Stimulated activated CD8-positive, alpha-beta memory T cell treated with anti-CD3 and anti-CD28 coated beads, Interleukin-2, amount 100 ng/mL, for 48 hours (primary cell): ENCODE measurements at places on chromosomes 4 and X.

- DNase-seq = no peak
These were observed 107.5 kb downstream of the CLNK start for GRCh38 chr4:10577018-10577417.

DNA sequence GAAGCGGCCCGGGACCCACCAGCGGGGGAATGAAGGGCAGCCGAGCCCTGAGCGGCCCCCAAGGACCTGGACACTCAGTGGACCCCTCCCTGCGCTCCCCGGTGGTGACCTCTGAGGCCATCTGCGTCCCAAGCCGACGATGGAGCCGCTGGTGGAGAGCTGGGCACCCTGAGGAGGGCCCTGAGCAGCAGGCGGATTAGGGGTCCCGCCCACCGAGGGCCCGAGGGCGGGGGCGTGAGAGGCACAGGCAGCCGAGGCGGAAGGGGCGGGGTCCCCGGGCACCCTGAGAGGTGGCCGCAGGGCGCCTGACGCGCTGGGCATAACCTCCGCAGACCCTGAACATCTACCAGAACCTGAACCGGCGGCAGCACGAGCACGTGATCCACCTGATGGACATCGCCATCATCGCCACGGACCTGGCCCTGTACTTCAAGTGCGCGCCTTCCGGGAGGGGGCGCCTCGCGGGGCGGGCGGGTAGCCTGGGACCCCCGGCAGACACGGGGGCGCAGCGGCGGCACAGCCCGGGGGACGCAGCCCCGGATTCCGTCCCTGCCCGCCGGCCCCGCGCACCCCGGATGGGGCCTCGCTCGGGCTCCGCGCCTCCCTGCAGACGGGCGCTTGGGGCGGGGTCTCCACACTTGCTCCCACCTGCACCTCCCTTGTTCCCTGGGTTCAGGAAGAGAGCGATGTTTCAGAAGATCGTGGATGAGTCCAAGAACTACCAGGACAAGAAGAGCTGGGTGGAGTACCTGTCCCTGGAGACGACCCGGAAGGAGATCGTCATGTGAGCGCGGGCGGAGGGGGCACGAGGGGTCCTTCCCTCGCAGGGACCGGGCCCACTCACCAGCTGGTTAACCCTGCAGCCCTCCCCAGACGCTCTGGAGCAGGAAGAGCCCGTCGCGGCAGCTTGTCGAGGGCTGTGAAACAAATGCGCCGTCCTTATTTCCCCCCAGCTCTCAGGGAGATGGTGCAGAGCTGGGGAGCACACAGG is 10.3 kb downstream of the ATP5ME start:
- DNase-seq = peak; percentile 70

DNA sequence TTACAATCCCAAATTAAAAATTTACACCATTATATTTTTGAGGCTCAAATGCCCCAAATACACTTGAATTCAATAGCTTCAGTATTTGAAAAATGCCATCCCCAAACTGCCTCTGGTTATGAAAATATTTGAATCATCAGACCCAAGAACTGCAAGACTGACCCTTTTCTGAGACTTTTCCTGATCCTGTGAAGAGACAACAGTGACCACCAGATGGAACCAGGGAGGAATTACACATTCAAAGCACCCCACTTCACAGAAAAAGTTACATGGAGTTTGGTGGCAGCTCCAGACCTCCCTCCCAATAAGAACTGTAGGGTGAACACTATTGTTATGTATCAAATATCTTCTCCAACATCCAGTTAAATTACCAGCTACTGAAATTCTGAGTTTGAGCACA is 44.0 kb upstream of the SCD5 start:
- no peak for DNase-seq

DNA sequence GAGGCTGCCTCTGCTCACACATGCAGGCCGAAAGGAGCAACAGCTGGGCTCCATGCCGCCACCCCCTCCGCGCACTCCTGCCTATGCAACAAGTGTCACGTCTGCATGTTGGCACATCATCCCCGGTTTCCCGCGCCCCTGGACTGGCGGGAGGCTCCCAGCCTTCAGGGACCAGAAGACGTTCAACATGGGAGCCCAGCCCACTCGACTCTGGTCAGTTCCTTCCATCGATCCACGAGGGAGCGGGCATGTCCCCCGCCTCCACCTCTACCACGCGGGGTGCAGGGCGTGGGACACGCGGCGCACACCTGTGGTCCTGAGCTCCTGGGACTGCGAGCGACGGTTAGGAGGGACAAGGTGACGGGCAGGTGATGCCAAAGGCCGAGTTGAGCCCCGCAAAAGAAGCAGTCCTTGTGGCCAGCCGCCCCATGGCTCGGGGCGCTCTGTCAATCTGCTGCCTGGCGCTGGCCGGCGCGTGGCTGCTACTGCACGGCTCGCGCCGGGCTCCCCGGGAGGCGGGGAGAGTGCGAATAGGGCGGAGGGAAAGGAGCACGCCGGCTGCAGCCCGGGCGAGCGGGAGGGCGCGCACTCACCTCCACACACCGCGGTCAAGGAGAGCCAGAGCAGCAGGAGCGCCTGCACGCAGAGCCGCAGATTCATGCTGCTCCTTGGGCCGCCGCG is 645 bp downstream of the APLN start:
- no peak for DNase-seq

- no peak for DNase-seq
These were observed 88.8 kb downstream of the CPZ start for GRCh38 chr4:8681391-8681790.

DNA sequence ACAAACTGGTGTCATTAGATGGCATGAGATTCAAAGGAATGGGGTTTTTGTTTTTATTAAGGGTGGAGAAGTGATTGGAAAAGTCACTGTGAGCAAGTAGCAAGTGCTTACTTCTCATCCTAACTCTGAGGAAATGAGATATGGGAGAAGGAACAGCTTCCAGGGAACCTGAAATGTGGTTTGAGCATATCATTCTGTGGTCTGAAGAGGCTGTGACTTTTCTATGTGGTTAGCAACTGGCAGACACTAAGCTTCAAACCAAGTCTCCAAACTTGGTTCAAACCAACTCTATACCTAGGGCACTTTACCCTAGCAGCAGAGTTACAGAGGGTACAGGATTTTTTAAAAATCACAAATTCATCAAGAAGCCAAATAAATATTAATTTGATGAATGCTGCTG is 58.2 kb downstream of the DCLK2 start:
- no peak for DNase-seq

DNA sequence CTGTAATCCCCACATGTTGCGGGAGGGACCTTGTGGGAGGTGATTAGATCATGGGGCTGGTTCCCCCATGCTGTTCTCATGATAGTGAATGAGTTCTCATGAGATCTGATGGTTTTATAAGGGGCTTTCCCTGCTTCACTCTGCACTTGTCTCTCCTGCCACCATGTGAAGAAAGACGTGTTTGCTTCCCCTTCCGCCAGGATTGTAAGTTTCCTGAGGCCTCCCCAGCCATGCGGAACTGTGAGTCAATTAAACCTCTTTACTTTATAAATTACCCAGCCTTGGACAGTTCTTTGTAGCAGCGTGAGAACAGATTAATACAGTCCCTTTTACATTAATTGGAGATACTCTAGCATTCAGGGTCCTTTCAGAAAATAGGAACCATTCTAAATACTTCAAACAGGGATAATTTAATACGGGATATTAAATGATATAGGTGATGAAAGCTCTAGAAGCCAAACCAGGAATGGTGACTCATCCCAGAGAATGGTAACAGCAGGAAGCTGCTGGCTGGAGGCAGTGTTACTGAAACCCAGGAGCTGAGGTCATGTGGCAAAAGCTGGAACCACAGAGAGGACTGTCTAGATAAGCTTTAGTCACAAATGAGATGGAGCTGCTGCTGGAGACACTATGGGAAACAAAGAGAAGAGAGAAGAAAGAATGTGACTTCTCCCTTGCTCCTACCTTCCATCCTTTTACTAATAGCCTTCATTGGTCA is 57.3 kb downstream of the GSTCD start:
- DNase-seq = no peak

DNA sequence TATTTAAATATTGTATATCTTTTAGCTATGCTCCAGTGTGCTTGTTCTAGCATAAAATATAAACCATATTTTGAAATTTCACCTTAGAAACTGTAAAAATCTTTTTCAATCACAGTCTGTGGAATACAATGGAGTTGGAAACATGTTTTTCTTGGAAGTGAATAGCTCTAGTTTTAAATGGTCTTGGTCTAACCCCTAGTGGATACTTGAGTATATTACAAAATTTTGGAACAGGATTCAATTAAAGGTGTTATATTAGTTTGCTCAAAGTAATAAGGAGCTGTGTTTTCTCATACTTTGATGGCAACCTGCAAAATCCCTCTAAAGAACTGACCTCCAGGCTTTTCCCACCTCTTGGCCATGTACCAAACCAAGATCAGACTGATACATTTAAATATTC is 48.2 kb downstream of the STK26 start:
- DNase-seq = no peak

DNA sequence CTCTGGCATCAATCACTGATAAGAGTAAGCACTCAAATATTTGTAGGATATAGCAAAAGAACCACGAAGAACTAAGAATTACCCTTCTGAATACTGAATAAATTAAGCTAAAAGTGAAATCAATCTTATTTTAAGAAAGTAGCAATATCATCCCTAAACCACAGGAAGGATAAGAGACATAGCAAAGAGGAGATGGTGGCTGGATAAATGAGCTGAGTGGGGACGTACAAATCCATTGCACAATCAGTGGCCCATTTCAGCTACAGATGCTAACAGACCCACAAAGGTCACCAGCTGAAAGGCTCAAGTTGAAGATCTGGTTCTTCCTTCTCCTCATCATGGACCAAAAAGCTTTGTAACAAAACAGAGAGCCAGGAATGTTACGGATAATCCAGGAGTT is 77.1 kb downstream of the SLC9A7 start:
- DNase-seq = no peak

DNA sequence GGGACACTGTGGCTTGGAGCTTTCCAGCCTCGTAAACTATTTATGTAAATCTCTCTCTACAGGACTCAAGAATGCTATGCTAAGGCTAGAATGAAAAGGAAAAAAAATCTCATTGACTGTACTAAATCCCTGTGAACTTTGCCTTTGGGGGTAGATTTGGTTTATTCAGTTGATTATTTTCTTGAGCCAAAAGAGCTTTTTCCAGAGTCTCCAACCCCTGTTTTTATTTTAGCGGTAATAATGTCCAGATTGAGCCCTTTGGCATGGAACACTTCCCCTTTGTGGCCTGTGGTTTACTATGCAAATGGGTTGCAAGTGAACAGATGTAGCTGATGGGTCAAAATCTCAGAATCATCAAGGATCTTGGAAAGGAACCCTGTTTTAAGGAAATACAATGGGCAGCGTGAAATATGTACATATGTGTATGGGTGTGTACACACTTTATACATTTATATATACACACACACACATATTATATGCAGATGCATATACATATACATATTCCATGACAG is 72.9 kb downstream of the FAM9B start:
- DNase-seq = no peak

DNA sequence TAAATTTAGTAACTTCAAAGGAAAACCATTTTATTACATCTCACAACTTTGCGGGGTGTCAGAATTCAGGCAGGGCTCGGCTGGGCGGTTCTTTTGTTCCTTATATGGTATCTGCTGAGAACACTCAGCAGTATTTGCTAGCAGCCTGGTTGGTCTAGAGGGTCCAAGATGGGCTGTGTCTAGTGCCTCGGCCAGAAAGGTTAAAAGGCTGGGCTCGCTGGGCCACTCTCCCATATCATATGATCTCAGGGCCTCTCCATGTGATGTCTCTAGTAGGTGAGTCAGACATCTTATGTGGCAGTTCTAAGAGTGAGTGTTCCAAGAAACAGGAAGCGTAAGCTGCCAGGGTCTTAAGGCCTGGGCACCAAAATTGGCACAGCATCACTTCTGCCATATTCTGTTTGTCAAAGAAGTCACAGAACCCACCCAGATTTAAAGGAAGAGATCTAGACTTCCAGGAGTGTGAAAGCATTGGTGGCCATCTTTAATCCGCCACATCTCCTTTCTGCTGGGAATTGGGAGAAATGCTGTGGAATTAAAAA is 100.9 kb upstream of the ATP6AP2 start:
- DNase-seq = no peak

- no peak for DNase-seq
These were observed 18.4 kb upstream of the STK26 start for GRCh38 chrX:132004728-132005127.

GRCh38 chrX:110646386-110646785 is 149.2 kb downstream of the CHRDL1 start:
- DNase-seq = no peak

- DNase-seq = no peak
These were observed 37.8 kb upstream of the BDH2 start for GRCh38 chr4:103137446-103137827.

GRCh38 chr4:86560447-86560846 is 33.7 kb upstream of the PTPN13 start:
- DNase-seq = no peak

- DNase-seq = no peak
These were observed at the start of gene CACNA1F for GRCh38 chrX:49233176-49233575. TSS of gene CACNA1F (minus strand) at chrX:49233340. CDS start at chrX:49233309, 31 bp downstream.

GRCh38 chr4:123588631-123589241 is 192.1 kb downstream of the SPRY1 start:
- no peak for DNase-seq

DNA sequence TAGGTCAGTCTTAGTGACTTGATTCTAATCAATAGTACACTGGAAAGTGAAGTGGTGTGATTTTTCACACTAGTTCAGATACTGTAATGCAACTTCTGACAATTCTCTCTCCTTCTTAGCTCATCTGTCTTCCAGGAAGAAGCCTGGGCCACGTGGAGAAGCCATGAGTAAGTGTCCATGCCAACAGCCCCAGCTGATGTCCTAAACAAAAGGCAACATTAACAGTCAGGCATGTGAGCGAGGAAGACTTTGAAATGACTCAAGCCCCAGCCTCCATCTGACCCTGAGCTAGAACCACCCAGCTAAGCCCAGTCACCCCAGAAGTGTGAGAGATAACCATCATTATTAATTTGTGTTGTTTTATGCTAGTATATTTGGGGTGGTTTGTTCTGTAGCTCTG is 115.7 kb upstream of the MAGEB16 start:
- no peak for DNase-seq

DNA sequence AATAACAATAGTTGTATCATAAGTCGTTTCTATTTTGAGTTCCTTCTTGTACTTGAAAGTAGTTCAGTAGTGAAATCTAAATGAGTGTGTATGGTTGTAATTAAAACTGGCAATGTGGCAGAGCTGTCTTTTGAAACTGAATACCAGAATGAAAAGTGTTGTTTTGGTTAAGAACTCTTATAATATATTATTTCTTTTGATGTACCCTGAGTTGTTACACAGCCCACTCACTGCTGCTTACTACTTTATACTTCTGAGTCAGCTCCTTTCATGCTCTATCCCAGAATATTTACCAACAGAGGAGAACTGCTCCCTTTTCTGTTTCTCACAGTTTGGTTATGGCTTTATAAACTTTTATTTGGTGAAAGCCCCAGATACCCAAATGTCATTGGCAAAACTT is 28.8 kb downstream of the FAM199X start:
- no peak for DNase-seq

GRCh38 chr4:152972821-152973628 is 36.9 kb downstream of the FHDC1 start:
- no peak for DNase-seq

- DNase-seq = no peak
These were observed 246.5 kb downstream of the RAPGEF2 start for GRCh38 chr4:159349332-159349731.

GRCh38 chr4:39085891-39086290 is 23.9 kb downstream of the KLHL5 start:
- no peak for DNase-seq
